ENCODE measurements at places on chromosomes 4 and X.

DNA sequence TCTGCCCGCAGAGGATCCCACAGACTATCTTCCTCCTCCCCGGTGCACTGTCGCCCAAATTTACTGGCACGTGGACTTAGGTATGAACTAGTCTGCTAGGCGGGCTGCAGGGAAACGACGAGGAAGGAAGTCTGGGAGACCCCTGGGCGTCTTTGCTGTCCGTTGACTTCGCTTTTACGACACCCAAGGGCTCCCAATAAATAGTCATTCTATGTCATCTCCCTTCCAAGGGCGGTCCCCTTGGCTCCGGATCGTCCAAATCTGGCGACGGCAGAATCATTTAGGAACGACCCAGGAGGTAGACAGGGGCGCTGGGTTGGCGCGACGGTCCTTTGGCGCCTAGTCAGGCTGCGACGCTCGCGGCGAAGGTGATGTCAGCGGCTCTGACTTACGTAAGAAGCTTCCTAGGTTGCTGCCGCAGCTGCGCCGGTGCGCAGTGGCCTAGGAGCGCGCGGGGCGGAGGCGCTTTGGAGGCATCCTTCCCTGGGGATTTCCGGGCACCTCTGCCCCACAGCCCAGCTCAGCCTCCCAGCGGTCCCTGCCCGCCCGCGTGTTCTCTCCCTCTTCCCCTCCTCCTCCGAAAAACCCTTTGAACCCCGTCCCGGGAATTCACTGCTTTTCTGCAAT, 2.2 kb downstream of the NHS start:
- peak; percentile 58 for DNase-seq

GRCh38 chrX:154029439-154029838, 9.7 kb upstream of the IRAK1 start:
- no peak for DNase-seq

GRCh38 chr4:94036964-94037363, 170.7 kb upstream of the SMARCAD1 start:
- no peak for DNase-seq

GRCh38 chr4:120731561-120731960, 191.0 kb downstream of the PRDM5 start:
- DNase-seq, result peak; percentile 26

DNA sequence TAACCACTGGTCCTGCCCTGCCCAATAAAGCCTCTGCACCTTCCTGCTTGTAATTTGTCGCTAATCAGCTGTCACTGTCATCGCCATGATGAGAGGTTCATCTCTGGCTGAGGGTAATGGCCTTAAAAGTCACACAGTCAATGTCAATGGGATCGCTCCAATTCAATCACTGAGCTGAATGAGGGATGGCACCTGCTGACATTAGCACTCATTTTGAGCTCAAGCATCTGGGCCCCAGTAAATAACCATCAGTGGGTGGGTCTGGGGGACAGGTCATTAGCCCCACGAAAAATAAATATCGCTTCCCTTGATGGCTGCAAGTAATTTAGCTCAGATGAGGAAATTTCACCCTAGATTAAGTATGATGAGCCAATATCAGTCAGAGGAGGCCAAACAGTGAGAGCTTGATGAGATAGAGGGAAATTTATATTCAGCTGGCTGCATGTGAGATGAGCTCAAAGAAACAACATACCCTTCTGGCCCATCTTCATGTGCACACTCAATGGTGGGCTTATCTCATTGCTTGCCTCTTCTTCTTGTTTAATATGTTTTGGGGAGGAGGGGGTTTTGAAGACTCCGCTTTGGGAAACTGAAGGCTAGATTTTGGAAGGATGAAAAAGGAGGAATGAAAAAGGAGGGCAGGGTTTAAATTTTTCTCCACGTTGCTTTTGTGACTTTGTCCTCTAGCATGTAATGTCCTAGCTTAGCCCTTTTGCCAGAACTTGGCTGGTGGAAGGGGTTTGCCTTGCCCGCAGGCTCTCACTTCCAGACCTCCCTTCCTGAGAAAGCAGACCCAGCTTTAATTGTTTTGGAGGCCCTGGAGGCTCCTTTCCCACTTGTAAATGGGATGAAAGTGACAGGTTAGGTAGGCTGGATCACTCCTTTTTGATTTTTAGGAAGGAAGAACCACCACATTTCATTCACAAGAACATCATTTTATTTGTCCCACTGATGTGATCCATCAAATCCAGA, 84.8 kb upstream of the PAQR3 start:
- DNase-seq, result no peak
